Keratinocyte (primary cell): ENCODE measurements at places on chromosomes 7 and 10.

DNA sequence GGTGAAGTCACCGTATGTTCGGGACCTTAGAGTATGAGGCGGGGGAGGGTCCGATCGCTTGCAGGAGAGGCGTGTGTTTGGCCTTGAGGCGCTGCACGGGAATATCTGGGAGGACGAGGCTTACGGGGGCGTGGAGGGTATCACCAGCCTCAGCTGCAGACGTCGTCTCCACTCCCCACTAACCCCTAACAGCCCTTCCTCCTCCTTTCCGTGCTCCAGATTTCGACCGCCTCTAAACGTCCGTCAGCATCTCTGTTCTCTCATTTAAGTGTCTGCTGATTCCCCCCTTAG, 23.5 kb upstream of the ZNF12 start:
- DNase-seq = no peak

GRCh38 chr10:68103901-68104300, 5.4 kb upstream of the MYPN start:
- no peak for DNase-seq

GRCh38 chr10:77686096-77686495, 48.5 kb upstream of the KCNMA1 start:
- no peak for DNase-seq

DNA sequence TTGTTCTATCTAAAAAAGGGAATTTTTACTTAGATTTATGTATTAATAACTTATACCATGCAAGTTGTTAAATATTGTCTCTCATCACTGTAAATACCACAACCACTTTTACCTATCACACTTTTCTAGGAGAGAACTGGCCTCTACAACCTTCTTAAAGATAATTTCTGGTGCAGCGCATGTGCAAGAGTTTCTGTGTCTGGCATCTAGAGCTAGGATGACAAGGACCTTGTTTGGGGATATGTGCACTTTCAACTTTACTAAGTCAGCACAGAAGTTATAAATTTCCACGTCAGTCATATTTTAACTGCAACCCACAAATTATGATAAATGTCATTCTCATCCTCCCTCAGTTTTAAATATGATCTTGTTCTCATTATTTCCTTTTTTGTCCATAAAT, 156.9 kb upstream of the ADCY1 start:
- DNase-seq = no peak

DNA sequence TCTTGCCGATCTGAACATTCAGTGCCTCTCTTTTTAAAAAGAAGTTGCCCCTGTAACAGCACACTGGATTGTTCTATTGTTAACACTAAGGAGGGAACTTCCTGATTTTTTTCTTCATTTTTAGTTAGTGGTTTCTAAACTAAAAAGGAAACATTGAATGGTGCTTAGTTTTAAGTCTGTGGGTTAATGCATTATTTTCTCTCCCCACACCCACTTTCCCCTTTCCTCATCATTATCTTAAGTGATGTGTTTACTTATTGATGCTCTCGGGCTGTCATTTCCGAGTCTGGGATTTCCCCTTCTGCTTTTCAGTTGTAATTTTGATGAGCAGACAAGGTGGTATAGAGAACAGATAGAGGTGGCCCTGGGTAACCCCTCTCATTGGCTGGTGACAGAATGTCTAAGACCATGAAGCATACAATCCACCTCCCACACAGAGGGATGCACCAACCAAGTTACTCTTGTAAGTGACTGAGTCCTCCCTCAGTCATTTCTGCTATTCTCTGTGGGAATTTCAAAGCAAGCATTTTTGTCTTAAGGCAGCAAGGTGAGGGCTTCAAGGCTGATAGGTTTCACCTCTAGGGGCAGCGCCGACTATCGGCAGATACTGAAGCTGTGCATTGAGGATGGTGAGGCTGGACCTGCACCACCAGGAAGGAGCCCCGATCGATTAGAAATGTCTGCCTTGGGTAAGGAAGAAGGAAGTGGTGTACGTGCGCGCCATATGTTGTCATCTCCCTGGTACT, 49.5 kb downstream of the CHN2 start:
- no peak for DNase-seq

DNA sequence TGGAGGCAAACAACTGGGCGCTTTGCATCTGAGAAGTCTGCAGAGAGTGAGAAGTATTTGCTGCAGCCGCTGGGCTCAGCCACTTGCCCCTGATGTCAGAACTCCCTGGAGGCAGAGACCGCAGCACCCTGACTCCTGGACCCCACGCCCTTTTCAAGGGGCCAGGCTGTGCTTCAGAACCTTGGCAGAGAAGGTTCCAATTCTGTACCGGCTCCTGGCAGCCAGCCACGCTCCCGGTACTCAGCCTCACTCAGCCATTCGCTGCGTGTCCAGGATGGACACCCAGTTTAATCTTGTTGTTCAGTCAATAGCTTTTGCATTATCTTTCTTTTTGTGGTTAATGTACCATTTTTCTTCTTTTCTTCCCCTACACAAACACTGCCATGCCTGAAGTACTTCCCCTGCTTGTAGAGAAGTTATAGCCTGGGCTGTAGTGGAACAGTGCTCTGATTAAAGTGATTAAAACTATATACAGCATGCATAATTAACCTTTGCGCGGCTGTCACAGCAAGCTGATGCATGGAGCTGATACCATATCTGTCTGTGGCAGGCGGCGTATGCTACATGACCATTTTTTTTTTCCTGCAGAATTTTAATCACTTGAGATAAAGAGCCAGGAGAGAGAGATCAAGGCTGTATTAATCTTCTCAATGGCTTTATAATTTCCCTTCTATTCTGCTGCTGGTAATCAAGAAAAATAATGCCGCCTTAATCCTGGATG, 578.5 kb downstream of the SDK1 start:
- DNase-seq = no peak
